ENCODE measurements at places on chromosomes 12 and 14.

DNA sequence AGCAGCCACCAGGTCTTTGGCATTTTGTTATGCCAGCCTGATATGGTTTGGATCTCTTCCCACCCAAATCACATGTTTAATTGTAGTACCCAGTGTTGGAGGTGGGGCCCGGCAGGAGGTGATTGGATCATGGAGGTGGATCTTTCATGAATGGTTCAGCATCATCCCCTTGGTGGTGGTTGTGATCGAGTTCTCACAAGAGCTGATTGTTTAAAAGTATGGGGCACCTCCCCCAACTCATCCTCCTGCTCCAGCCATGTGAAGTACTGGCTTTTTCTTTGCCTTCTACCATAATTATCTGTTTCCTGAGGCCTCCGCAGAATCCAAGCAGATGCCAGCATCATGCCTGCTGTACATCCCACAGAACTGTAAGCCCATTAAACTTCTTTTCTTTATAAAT is 12.8 kb upstream of the PRKD1 start:
- no peak for DNase-seq

DNA sequence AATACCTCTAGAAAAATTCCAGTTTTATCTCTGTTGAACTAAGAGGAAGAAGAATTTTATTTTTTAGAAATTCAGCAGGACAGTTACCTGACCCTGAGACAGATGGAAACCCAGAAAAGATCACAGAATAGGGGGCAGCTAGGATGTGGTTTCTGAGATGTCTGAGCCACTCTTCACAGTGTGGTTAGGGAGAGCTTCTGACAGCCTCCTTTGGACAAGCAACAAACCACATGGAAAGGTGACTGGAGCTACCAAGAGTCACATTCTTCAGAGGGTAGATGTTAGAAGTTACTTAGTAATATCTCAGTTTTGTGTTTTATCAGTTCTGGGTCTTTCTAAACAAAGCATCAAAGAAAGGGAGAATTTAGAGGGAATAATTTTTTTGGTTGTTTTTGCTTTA is 117.3 kb upstream of the NAP1L1 start:
- peak; percentile 24 for DNase-seq

GRCh38 chr14:102508774-102509745 is 516 bp downstream of the ANKRD9 start:
- peak; percentile 35 for DNase-seq

DNA sequence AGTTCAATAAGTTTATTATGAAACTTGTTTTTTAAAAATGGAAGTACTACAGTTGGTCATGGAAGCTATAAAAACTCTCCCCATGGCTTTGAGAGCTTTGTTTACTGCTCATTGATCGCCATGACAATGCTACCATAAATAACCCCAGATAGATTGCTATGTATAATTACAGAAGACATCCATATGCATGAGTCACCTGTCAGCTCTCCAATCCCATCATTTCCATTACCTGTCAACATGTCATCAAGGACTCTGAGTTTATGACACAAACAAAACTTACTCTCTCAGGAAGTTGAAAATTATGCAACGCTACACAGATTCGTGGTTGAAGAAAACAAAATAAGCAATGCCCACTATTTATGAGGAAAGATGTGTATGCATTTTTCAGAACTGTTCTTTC is 144.4 kb downstream of the SEC23A start:
- DNase-seq: peak; percentile 25

DNA sequence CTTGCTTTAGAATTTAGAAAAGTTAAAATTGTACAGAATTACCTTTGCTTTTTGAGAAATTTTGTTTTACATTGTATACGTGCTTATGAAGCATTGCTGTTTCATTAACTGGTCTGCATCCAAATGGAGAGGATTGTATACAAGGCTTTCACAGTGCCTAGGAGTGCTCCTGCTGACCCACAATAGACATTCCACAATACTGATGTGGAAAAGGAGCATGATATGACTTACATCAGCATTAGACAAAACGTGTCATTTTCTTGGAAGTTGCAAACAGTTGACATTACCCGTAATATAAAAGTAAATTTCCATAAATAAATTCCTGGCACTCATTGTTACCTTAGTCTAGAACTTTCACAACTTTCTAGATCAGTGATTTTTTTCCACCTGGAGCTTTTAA is 1.9 kb downstream of the PRKD1 start:
- DNase-seq: peak; percentile 35

DNA sequence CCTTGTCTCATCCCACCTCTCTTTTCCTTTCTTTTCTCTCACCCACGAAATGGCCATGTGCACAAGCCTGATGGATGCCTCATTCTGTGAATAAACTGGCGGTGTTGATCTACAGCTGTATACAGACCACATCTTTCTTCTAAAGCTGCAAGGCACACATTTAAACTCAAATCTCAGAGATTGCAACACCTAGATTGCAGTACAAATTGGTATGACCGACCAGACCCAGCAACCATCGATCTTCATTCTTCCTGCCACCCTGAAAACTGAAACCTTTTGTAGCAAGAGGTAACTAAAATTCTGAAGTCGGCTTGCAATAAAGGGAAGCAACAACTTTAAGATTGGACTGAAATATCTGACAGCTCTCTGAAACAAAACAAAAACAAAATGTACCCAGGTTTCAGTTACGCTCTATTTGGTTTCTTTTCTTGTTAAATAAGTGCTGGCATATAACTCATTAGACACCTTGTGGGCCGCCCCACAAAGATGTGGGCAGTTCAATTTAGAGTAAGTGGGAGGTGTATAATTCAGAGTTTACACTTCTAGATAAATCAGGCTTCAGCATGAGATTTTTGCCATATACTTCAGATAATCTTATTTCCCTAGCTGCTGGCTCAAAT is 390.0 kb upstream of the NOVA1 start:
- no peak for DNase-seq

DNA sequence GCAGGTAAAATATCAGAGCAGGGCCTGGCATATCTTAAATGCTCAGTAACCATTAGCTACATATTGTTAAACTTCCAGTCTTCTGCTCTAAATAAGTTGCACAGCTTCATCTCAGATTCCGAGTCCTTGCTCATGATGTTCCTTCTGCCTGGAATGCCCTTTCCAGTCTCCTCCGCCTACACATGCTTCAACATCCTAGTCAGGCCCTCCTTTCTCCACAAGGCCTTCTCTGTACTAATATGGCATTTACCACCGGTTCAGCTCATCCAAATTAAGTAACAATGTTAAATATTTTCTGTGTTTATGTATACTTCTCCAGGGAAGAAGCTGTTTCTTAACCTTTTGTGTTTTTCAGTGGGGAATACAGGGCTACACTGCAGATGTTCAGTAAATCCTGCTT is 8.5 kb downstream of the DHH start:
- DNase-seq: peak; percentile 50
